ENCODE measurements at places on chromosomes 5 and 9.

- DNase-seq, result no peak
Observed at GRCh38 chr5:73822278-73822988, 196.4 kb downstream of the ARHGEF28 start.

GRCh38 chr9:130660326-130660682 is 4.1 kb upstream of the PRDM12 start:
- no peak for DNase-seq

- no peak for DNase-seq
Observed at GRCh38 chr5:60325870-60326269, 374.1 kb downstream of the DEPDC1B start.

GRCh38 chr9:91516777-91517176 is 93.1 kb upstream of the NFIL3 start:
- DNase-seq, result peak; percentile 68

GRCh38 chr9:89542401-89543021 is 44.6 kb upstream of the SEMA4D start:
- peak; percentile 33 for DNase-seq

DNA sequence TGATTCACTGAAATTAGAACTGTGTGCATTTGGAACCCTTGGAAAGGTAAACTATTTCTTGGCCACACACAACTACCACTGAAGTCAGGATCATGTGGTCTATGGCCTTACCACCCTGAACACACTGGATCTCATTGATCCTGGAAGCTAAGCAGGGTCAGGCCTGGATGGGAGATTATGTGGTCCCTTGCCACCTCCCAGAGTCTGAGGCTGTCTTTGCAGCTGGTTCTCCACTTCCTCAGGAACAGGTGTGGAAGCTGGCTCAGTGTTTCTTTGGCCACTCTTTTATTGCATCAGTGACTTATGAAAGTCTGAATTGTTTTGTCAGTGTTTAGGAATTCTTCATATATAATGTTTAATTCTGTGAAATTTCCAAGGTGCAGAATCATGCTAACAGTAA is 89.2 kb downstream of the TEK start:
- no peak for DNase-seq

All from suppressor macrophage treated with lipopolysaccharide for 1 hour (primary cell).